ENCODE measurements at places on chromosomes 3 and 15.

DNA sequence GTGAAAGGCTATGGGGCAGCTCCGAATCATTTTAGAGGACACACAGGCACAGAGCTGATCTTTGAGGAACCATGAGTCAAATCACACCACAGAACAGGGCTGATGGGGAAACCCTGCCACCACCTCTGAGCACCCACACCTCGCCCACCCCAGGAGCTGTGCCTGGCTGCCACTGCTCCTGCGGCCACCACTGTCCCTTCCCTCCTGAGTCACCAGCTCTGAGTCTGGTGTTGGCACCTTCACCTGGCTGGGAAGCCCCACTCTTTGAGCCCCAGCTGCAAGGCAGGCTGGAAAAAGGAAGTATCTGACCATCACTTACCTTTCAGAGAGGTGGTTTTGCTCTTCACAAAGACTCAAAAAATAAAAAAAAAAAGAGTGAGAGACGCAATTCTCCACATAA lies 63.6 kb upstream of the MEF2A start:
- DNase-seq = no peak

GRCh38 chr3:105802118-105802706 lies 66.6 kb downstream of the CBLB start:
- no peak for DNase-seq

GRCh38 chr3:187619461-187619860 lies 50.7 kb downstream of the SST start:
- no peak for DNase-seq

DNA sequence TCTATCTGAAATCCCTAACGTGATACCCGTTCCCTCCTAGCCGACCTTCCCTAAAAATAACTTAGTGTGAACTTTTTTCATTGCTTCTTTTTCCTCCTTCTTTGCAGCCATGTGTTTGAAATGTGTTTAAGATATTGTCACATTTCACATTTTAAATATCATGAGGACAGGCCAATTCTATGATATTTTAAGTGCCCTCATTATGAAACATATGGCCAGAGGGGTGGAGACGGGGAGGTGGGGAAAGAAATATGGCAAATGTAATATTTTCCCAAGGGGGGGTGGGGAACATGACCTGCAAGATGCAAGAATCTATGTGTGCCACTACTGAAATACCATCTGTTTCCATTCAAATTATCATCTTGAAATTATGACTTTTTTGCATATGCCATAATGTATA lies 1039.2 kb downstream of the AGBL1 start:
- DNase-seq = no peak

- no peak for DNase-seq
These were observed 7.4 kb downstream of the NOX5 start for GRCh38 chr15:69021895-69022294.
